Effector memory CD4-positive, alpha-beta T cell (primary cell): ENCODE measurements at places on chromosomes 4 and X.

DNA sequence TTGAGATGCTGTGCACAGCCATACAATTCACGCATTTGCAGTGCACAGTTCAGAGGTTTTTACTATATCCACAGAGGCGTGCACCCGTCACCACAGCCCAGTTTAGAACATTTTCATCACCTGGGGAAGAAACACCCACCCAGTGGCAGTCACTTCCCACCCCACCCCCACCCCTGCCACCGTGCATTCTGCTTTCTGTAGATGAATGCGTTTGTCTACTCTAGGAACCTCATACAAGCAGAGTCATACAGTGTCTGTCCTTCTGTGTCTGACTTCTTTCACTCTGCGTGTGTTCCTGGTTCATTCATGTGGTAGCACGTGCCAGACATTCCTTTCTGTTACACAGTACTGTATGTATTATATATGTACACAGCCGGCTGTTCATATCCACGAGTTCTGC, 122.8 kb downstream of the TBL1X start:
- DNase-seq: no peak

GRCh38 chr4:185656467-185656931, 121.2 kb upstream of the PDLIM3 start:
- no peak for DNase-seq

DNA sequence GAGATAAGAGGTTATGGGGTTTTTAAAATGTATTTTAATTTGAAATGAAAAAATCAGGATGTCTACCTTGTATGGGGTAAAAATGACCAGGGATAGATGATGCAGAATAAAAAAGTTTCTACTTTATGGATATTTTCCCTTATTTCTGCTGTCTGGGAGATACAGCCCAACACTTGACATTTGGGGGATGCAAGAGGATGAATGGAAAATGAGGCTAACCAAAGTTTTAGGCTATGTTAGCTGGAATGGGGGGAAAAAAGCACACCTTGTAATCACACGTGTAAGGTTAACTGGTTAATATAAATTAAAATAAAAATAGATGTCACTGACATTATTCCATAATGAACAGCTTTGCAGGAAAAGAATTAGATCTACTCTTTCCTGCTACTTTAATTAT, 1.1 kb downstream of the PRDM8 start:
- no peak for DNase-seq

DNA sequence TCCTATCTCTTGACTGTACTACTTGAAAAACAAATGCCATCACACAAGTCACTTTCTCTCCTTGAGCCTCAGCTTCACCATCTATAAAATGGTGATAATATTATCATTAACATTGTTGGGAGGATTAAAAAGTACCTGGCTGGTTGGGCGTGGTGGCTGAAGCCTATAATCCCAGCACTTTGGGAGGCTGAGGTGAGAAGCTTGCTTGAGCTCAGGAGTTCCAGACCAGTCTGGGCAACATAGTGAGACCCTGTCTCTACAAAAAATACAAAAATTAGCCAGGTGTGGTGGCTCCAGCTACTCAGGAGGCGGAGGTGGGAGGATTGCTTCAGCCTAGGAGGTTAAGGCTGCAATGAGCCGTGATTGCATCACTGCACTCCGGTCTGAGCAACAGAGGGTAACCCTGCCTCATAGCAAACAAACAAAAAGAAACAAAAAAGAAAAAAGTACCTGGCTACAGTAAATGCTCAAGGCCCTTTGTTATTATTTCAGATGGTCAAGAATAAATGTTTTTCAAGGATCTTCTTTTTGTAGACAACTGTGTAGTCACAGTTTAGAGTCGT, 120.3 kb downstream of the CHRNA9 start:
- no peak for DNase-seq
